Activated CD8-positive, alpha-beta memory T cell treated with anti-CD3 and anti-CD28 coated beads, Interleukin-2, amount 10 ng/mL, durations not matched to agents 7 days and 5 days (primary cell): ENCODE measurements at places on chromosomes 2 and 18. TPM values are rescaled to one million over a fixed set of nuclear protein-coding genes. Genes with fewer than 3 reads are reported as not detected.
A peak's percentile ranks its signal among the peaks of the same experiment; 100 is the strongest.

The CRYGD gene
- not detected for total RNA-seq

DNA sequence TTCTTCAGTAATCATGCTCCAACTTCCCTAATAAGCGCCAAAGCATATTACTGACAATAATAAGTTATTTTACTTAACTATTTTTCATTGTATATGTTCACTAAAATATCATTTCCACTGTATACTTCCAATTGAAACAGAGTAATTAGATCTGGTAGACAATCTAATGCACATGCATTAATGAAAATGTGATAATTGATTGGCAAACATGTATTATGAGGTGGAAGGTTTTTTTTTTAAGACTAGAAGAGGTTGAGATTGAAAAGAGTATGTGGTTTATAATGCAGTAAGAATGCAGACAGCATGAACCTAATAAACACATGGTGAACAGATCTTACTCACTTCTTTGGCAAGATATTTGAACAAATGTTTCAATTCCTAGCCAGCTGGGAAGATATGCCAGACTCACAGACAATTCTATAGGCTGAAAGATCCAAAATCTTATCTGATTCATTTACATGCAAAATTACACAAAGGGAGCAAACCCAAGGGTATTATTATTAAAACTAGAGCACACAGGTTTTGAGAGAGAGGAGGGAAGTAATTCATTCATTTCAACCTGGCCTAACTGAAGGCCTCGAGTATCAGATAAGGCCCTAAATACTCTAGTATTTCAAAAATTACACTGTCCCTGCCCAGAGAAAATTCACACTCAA, 2.8 kb downstream of the NCKAP1 start:
- H3K4me1 ChIP-seq: peaks cover 29% of the 10 kb centered on the region
- no peak for DNase-seq
- peaks cover 73% of the 10 kb centered on the region for H3K27me3 ChIP-seq
- no peaks in the 10 kb centered on the region for H3K36me3 ChIP-seq
- H3K4me3 ChIP-seq: no peak overlapping the region
- no peak overlapping the region for H3K27ac ChIP-seq

DNA sequence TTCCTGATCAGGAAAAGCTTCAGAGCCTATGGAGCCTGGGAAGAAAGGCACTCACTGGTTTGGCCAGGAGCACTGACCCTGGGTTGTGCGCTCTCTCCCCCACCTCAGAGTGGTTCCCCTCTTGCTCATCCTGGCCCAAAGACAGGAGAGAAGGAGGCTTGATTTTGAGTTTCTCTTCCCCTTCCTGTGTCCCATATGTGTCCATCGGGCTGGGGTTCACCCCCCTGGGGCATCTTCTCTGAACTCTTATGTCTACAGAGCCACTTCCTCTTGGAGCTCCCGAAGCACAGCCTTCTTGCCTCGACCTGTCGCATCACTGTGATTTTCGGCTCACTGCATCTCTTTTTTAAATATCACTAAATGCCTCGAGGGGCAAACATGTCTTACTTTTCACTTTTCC, 692.3 kb downstream of the RNF144A start:
- H3K27me3 ChIP-seq: no peaks in the 10 kb centered on the region
- no peak overlapping the region for H3K4me3 ChIP-seq
- no peaks in the 10 kb centered on the region for H3K36me3 ChIP-seq
- H3K4me1 ChIP-seq: peaks cover 37% of the 10 kb centered on the region
- peak overlapping the region; percentile 39 for H3K27ac ChIP-seq
- DNase-seq: no peak

The CREG2 gene
- total RNA-seq: not detected

GRCh38 chr2:233076749-233077148, 16.6 kb downstream of the INPP5D start:
- H3K27me3 ChIP-seq: no peaks in the 10 kb centered on the region
- no peak overlapping the region for H3K4me3 ChIP-seq
- H3K4me1 ChIP-seq: peaks cover 48% of the 10 kb centered on the region
- peaks cover 47% of the 10 kb centered on the region for H3K36me3 ChIP-seq
- DNase-seq: peak; percentile 38

DNA sequence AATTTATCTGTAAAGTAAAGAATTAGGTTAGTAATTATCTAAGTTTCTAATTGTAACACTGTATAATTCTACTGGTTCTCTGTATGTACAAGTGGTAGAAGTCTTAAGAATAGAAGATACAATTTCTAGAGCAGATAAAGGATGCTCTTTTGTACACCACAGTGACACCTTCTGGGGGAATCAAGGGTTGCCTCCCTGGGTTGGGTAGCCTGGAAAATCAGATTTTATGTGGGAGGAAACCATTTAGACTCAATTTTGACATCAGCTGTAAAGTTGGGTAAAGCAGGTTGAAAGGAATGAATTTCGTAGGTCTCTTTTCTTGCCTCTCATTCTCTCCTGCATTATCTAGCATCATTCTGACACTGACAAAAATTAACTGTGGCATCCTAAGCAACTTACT, 354.8 kb downstream of the DCC start:
- H3K36me3 ChIP-seq: no peaks in the 10 kb centered on the region
- no peaks in the 10 kb centered on the region for H3K4me1 ChIP-seq

GRCh38 chr2:19195661-19196060, 162.8 kb downstream of the OSR1 start:
- H3K27me3 ChIP-seq: no peaks in the 10 kb centered on the region
- no peak overlapping the region for H3K27ac ChIP-seq
- no peaks in the 10 kb centered on the region for H3K4me1 ChIP-seq

The STPG4 gene
- 0.20 TPM for total RNA-seq

DNA sequence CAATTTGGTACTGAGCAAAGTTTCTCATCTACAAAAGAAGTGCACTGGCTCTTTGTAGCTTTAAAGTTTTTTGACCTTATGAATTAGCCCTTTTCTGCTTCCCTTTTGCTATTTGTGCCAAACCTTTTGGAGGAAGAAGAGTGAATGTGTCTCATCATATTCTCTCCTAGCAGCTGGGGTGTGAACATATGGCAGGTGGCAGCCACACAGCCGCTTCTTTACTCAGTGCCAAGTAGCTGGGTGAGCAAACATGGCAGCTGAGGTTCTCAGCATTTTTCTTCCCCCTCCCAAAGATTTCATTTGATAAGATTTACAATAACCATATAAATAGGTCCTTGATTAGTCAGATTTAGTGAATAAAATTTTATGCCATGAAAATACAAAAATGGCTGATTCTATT, 46.7 kb upstream of the STK17B start:
- no peak overlapping the region for H3K27ac ChIP-seq
- H3K36me3 ChIP-seq: peaks cover 33% of the 10 kb centered on the region
- H3K4me3 ChIP-seq: no peak overlapping the region
- H3K27me3 ChIP-seq: no peaks in the 10 kb centered on the region
- H3K4me1 ChIP-seq: peaks cover 34% of the 10 kb centered on the region

DNA sequence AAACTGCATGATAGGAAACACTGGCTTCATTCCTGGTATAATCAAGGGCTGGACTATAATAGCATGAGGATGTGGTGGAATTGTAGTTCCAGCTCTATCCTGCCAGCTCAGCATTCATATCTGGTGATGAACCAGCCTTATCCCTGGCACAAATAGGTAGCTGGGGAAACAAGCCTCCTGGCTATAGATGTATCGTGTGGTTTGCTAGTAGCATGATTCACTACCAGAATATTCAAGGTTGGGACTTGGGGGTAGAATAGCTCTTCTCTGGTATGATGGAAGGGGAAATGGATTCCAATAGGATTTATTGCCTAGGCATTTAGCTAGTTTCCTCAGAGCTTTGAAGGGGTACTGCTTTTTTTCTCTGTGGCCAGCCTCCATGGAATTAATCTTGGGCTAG, 532.8 kb downstream of the FBXO15 start:
- no peaks in the 10 kb centered on the region for H3K4me1 ChIP-seq
- H3K4me3 ChIP-seq: no peak overlapping the region
- no peaks in the 10 kb centered on the region for H3K27me3 ChIP-seq
- no peaks in the 10 kb centered on the region for H3K36me3 ChIP-seq
- no peak for DNase-seq

GRCh38 chr18:52624702-52625101, 284.7 kb downstream of the DCC start:
- DNase-seq: no peak
- H3K27ac ChIP-seq: no peak overlapping the region
- H3K27me3 ChIP-seq: no peaks in the 10 kb centered on the region

DNA sequence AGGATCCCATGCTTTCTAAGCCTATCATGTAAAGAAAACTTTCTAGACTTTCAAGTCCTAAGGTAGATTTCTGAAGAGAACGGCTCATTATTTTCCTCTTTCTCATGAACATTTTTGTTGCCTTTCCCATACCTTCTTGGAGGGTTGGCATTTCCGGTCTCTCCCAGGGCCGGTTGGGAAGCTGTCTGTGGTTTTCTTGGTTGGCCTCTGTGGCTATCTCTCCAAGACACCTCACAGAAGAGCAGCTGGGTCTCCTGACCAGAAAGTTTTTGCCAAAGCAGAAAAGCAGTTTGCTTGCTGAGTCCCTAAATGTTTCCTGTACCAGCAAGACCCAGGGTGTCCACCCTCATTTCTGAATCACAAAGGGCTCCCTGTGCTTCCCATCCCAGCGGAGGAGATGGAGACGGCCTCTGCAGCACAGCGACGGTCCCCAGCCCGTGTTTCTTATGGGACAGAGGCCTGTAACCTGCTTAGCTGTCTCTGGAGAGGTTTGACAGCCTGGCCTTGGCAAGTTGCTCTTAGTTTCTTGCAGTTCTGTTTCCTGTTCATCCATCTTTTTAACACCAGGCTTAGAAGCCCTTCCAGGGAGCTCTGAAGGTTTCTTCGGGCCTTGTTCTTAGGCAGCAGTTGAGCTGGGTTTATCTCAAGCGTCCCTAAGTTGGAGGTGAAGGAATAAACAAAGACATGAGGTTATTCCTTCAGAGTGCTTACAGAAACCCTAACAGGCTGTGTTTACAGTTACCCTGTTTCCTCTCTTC, 39.8 kb downstream of the GREB1 start:
- no peak for DNase-seq
- H3K27me3 ChIP-seq: peaks cover 7% of the 10 kb centered on the region
- H3K36me3 ChIP-seq: no peaks in the 10 kb centered on the region
- H3K27ac ChIP-seq: no peak overlapping the region
- H3K4me1 ChIP-seq: no peaks in the 10 kb centered on the region
- H3K4me3 ChIP-seq: no peak overlapping the region

The ACTG2 gene
- not detected for total RNA-seq

- DNase-seq: no peak
- H3K4me1 ChIP-seq: no peaks in the 10 kb centered on the region
- H3K27me3 ChIP-seq: peaks cover 9% of the 10 kb centered on the region
- no peak overlapping the region for H3K4me3 ChIP-seq
- H3K36me3 ChIP-seq: no peaks in the 10 kb centered on the region
- H3K27ac ChIP-seq: no peak overlapping the region
These were observed 134.2 kb upstream of the NABP1 start for GRCh38 chr2:191543708-191544107.

DNA sequence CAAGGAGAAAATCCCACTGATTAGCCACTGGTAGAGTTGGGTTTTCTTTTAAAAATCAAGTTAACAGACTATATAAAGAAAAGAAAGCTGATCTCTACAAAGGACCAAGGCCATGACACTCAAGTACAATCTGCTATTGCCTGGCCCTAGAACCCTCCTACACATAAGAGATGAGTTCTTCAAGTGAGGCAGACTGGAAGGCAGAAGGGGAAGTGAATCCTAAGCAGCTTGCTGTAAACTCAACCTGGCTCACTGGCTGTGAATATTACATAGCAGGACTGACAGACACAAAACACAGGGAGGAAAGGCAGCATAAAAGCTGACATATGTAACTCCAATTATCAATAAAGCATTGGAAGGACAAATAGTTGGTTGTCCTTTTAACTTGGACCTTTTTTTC, 65.4 kb downstream of the TRIP12 start:
- peaks cover 30% of the 10 kb centered on the region for H3K4me1 ChIP-seq
- no peak overlapping the region for H3K27ac ChIP-seq
- no peak overlapping the region for H3K4me3 ChIP-seq
- no peaks in the 10 kb centered on the region for H3K27me3 ChIP-seq
- peaks cover 44% of the 10 kb centered on the region for H3K36me3 ChIP-seq

- peak within 1 kb of the TSS; percentile 83 for H3K27ac ChIP-seq
- H3K4me1 ChIP-seq: peaks cover 56% of the 10 kb centered on the region
- peaks cover 6% of the 10 kb centered on the region for H3K36me3 ChIP-seq
- peak within 1 kb of the TSS; percentile 92 for H3K4me3 ChIP-seq
- H3K27me3 ChIP-seq: no peaks in the 10 kb centered on the region
- peak; percentile 88 for DNase-seq
These were observed at the start of gene COPS7B for GRCh38 chr2:231786177-231786916. TSS of gene COPS7B (plus strand) at chr2:231786445. CDS start at chr2:231788571, 2,126 bp downstream.

The UPP2 gene
- total RNA-seq: not detected

The POTEF gene
- total RNA-seq: not detected

DNA sequence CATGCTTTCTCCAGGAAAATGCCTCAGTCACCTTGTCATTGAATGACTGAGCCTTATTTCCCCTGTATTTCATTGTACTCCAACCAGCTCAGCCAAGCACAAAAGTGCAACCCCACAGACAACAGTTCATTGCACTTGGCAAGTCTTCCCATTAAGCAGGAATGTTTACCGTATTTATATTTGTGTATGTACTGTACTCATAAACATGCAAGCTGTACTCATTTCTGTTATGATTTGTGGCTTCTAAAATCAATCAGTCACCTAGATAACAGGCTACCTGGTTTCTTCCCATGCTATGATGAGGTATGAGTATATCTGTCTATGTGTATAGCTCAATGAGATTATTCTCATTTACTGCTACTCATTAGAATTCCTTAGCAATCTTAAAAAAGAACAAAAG, 505.5 kb upstream of the FAM98A start:
- no peak overlapping the region for H3K4me3 ChIP-seq
- no peaks in the 10 kb centered on the region for H3K36me3 ChIP-seq
- no peaks in the 10 kb centered on the region for H3K4me1 ChIP-seq
- DNase-seq: no peak
- no peak overlapping the region for H3K27ac ChIP-seq

DNA sequence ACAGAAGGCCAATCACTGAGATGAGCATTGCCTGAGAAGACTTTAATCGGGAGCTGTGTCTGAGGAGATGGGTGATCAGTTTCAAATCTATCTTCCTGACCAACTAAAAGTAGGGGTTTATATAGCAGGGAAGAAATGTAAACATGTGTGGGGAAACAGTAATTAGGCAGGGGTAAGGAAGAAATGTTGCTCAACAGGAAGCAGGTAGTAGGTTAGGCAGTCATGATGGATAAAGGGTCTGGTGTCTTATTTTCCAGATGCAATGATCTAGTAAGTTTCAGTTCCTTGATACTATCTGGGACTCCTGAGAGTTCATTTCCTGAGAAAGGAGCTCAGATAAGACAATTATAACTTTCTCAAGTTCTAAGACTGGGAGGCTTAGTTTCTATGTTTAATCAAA, 33.8 kb upstream of the DNAJC10 start:
- peaks cover 2% of the 10 kb centered on the region for H3K27me3 ChIP-seq
- no peak for DNase-seq
- H3K36me3 ChIP-seq: no peaks in the 10 kb centered on the region
- no peaks in the 10 kb centered on the region for H3K4me1 ChIP-seq
- no peak overlapping the region for H3K4me3 ChIP-seq
- H3K27ac ChIP-seq: no peak overlapping the region

DNA sequence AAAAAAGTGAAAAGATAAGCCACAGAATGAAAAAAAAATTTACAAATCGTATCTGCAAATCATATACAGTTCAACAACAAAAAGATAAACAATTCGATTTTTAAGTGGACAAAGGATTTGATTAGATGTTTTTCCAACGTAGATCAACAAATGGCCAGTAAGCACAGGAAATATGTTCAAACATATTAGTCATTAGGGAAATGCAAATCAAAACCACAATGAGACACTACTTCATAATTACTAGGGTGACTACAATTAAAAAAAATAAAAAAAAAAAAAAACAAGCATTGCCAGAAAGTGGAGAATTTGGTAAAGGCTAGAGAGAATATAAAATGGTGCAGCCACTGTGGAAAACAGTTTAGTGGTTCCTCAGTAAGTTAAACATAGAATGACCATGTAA, 38.3 kb upstream of the RNU4ATAC start:
- H3K4me1 ChIP-seq: peaks cover 18% of the 10 kb centered on the region
- DNase-seq: no peak
- no peak overlapping the region for H3K4me3 ChIP-seq
- H3K27me3 ChIP-seq: no peaks in the 10 kb centered on the region
- H3K27ac ChIP-seq: no peak overlapping the region

The KIF1A gene
- 0.76 TPM for total RNA-seq

The DQX1 gene
- total RNA-seq: 0.94 TPM
